ENCODE measurements at places on chromosomes 3 and 15.
A peak's percentile ranks its signal among the peaks of the same experiment; 100 is the strongest.

DNA sequence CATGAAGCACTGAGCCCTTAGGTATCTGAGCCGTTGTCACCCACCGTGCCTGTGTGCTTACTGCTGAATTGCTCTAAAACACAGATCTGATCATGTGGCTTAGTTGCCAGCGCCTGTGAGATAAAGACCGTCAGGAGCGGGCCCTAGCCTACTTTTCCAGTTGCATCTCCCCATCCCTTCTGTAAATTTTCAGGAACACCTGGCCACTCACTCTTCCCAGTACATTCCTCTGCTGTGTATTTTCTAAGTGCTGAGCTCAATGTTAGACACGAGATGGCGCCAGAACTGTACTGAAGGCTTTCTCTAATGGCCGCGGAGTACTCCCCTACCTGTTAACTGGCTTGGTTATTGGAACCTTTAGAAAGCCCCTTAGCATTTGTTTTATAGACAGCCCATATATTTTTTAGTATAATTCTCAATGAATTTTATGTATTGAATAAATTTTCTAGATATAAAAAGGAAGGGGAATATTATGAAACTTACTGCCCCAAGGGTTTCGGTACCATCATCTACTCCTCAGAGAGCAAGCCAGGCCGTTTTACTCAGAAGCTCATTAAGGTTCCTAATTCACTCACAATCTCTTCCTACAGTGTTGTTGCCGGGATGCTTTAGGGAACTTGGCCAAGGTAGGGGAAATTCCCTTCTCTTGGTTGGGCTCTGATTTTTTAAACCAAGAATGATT, 16.7 kb upstream of the WNT7A start:
- peaks cover 15% of the 10 kb centered on the region for H3K4me1 ChIP-seq
- H3K27me3 ChIP-seq = no peaks in the 10 kb centered on the region
- peak overlapping the region; percentile 86 for H3K4me3 ChIP-seq

GRCh38 chr3:38226273-38226672, 39.3 kb upstream of the SLC22A13 start:
- peaks cover 19% of the 10 kb centered on the region for H3K36me3 ChIP-seq
- no peak overlapping the region for H3K4me3 ChIP-seq
- H3K4me1 ChIP-seq = peaks cover 2% of the 10 kb centered on the region

DNA sequence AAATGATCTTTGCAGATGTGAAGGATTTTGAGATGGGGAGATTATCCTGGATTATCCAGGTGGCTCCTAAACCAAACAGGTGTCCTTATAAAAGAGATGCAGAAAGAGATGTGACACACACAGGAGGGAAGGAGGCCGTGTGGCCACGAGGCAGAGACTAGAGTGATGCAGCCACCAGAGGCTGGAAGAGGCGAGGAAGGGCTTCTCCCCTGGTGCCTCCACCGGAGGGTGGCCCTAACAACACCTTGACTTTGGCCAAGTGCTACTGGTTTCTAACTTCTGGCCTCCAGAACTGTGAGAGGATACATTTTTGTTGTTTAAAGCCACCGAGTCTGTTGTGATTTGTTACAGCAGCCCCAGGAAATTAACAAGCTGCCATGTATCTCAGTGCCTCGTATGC, 127.1 kb downstream of the ASB7 start:
- H3K4me1 ChIP-seq = no peaks in the 10 kb centered on the region
- H3K27ac ChIP-seq = peak overlapping the region; percentile 11
- peaks cover 8% of the 10 kb centered on the region for H3K27me3 ChIP-seq
- DNase-seq = no peak
- no peaks in the 10 kb centered on the region for H3K36me3 ChIP-seq

DNA sequence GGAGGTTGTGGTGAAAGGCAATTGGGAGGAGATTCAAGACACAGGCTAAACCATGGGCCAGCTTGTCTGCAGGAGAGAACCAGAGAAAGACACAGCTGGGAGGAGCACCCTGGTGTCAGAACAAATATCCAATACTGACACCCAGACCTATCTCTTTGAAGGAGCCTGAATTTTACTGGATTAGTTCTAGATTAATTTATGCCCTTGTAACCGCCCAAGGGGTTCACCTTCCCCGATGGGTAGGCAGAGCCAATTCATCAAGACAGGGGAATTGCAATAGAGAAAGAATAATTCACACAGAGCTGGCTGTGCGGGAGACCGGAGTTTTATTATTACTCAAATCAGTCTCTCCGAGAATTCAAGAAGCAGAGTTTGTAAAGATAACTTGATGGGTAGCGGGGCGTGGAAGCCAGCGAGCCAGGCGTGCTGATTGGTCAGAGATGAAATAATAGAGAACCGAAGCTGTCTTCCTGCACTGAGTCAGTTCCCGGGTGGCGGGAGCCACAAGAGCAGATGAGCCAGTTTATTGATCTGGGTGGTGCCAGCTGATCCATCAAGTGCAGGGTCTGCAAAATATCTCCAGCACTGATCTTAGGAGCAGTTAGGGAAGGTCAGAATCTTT, 31.4 kb upstream of the GK5 start:
- DNase-seq = no peak
- H3K27me3 ChIP-seq = no peaks in the 10 kb centered on the region
- H3K36me3 ChIP-seq = peaks cover 22% of the 10 kb centered on the region
- no peak overlapping the region for H3K27ac ChIP-seq
- no peak overlapping the region for H3K4me3 ChIP-seq

DNA sequence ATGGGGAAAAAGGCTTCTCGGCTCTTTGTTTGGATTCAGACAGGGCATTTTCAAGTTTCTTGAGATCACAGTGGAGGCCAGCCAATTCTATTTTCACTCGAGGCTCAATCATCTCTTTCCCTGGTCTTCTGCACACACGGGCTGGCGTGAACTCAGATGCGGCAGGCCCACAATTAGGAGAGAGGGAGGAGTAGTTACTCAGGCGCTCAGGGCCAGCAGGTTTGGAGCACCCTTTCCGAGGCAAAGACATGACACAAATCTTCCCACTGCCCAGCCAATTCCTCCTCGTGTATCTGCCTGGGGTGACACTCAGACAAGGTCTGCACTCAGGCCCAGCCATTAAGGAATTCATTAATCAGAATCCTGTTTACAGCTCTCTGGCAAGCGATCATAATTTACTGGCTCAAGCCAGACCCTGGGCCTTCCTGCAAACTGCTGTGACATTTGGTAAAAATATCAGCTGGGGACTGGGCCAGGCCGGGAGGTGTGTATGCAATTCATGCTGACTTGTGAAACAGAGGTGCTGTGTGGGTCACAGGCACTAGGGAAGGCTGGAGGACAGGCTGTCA, 68.1 kb upstream of the TLE3 start:
- H3K27ac ChIP-seq = no peak overlapping the region
- H3K4me1 ChIP-seq = peaks cover 4% of the 10 kb centered on the region
- H3K4me3 ChIP-seq = no peak overlapping the region
- no peak for DNase-seq
- H3K27me3 ChIP-seq = peaks cover 4% of the 10 kb centered on the region

DNA sequence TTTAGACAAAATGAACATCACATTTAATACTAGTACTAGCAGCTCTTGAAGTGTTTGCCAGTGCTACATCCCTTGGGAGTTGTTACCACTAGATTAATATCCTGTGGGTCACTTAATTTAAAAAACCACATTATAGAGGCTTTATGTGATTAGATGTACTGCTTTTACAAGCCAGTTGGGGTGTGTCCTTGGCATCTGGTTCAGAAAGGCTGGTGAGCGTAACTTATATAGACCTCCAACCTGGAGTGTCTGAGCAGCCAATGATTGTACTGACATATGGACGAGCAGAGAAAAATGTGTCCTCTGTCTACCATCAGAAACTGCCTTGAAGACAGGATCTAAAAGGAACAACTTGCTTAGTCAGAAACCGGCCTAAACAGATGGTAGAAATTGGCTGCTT, 306.2 kb upstream of the ATP11B start:
- H3K4me3 ChIP-seq = no peak overlapping the region
- no peak overlapping the region for H3K27ac ChIP-seq
- peaks cover 3% of the 10 kb centered on the region for H3K27me3 ChIP-seq
- DNase-seq = no peak
- no peaks in the 10 kb centered on the region for H3K4me1 ChIP-seq
- H3K36me3 ChIP-seq = no peaks in the 10 kb centered on the region

GRCh38 chr3:114452937-114453336, 159.1 kb downstream of the TIGIT start:
- no peak overlapping the region for H3K4me3 ChIP-seq
- H3K27me3 ChIP-seq = no peaks in the 10 kb centered on the region
- no peak for DNase-seq
- peaks cover 16% of the 10 kb centered on the region for H3K4me1 ChIP-seq

DNA sequence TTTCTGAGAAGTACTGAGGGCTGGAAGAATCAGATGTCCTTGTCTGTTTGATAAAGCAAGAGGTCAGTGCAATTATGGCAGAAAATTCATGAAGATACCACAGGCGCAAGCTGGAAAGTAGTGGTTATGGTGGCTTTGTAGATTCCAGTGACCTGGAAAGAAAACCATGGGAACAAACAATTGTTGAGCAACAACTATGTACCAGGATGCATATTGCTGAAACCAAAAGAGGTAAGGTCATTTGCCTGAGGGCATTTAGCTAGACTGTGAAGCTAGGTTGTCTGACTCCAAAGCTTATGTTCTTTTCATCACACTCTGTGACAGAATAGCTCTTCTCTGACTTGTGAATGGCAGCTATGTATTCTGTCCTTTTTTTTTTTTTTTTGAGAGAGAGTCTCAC, 74.0 kb downstream of the B3GALNT1 start:
- H3K4me3 ChIP-seq = no peak overlapping the region
- DNase-seq = no peak
- H3K36me3 ChIP-seq = peaks cover 7% of the 10 kb centered on the region

GRCh38 chr3:101128786-101129185, 135.6 kb upstream of the ABI3BP start:
- H3K4me3 ChIP-seq = no peak overlapping the region
- no peaks in the 10 kb centered on the region for H3K4me1 ChIP-seq
- peaks cover 36% of the 10 kb centered on the region for H3K27me3 ChIP-seq
- DNase-seq = no peak
- no peak overlapping the region for H3K27ac ChIP-seq
- H3K36me3 ChIP-seq = peaks cover 7% of the 10 kb centered on the region

DNA sequence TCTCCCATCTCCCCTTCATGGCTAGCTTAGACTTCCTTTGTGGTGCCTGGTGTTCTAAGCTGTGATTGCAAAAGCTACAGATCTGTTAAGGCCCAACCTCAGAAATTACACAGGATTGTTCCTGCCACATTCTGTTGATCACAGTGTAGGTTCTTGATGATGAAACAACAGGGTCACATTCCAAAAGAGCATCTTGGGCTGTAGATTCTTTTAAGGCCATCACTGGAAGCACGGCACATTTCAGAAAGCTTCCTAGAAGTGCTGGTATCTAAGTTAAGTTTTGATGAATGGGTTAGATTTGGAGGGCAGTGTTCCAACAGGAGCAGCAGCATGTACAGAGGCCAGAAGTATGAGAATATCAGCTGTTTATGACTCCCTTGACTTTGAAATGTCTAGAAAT, 107.5 kb upstream of the SKOR1 start:
- no peak overlapping the region for H3K4me3 ChIP-seq
- H3K4me1 ChIP-seq = peaks cover 12% of the 10 kb centered on the region
- DNase-seq = no peak
- H3K27me3 ChIP-seq = no peaks in the 10 kb centered on the region
- no peak overlapping the region for H3K27ac ChIP-seq

- H3K4me3 ChIP-seq = no peak overlapping the region
- no peak for DNase-seq
- H3K27me3 ChIP-seq = no peaks in the 10 kb centered on the region
- no peaks in the 10 kb centered on the region for H3K36me3 ChIP-seq
- no peaks in the 10 kb centered on the region for H3K4me1 ChIP-seq
- H3K27ac ChIP-seq = no peak overlapping the region
Observed at GRCh38 chr3:138849222-138849940, 14.7 kb upstream of the PIK3CB start.

DNA sequence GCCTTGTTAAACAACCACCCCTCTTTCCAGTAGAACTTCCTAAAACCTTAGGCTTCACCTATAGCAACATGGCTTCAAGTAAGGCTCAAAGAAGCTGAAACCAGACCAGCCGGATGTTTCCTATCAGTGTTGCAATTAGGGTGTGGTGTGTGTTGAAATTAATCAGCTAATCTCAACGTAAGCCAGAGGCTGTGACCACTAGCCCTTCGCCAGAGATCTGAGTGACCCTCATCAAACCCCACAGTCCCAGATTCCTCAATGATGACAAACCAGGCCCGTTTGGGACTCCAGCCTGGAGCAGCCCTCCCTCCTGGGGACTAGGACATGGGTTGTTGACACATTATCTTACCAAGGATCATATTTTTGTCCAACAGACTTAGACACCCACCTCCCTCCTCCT, 27.3 kb downstream of the CYP11A1 start:
- no peak overlapping the region for H3K27ac ChIP-seq
- no peak for DNase-seq
- H3K4me3 ChIP-seq = no peak overlapping the region
- H3K36me3 ChIP-seq = no peaks in the 10 kb centered on the region

GRCh38 chr15:35290301-35290721, 205.2 kb upstream of the NANOGP8 start:
- DNase-seq = no peak
- no peak overlapping the region for H3K27ac ChIP-seq
- H3K27me3 ChIP-seq = no peaks in the 10 kb centered on the region
- no peak overlapping the region for H3K4me3 ChIP-seq
